ENCODE measurements at places on chromosomes 16 and 17. TPM values are rescaled to one million over a fixed set of nuclear protein-coding genes. Genes with fewer than 3 reads are reported as not detected.

DNA sequence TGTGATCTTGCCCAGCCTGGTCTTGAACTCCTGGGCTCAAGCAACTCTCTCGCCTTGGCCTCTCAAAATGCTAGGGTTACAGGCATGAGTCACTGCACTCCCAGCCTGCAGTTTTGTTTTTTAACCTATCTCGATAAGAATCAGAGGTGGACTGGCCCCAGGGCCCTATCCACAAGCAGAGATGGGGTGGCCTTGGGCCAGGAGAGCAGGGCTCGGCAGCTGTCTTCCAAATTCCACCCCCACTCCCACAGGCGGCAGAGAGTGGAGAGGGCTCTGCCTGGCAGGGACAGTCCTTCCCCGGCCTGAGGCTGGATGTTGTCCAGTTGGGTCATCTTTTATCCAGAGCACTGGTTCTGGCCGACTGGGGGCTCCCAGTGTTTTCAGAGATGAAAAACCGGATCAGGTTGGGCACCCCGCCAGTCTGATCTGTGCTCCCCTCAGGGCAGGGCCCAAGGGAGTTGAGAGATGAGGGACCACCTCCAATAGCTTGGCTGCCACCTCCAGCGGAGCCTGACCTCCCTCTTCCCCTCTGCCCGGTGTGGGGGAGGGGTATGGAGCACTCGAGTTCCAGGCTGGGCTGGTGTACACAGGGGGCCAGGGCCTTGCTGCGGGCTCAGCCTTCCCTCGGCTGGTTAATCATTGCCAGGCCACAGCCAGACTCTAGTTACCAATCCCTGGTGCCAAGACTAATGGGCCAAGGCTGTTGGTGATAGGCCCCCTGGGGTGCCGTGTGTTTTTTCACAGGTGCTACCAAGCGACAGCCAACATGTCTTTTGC lies 30.3 kb upstream of the MYO15B start:
- no peak for DNase-seq

GRCh38 chr17:42422958-42423712 lies at the start of gene CAVIN1:
Gene CAVIN1 (minus strand): TSS chr17:42423256. CDS start chr17:42423097, 159 bp downstream.
- DNase-seq: peak; percentile 99

- DNase-seq: peak; percentile 82
Measured at GRCh38 chr16:85616607-85617321, 3.6 kb downstream of the GSE1 start.

GRCh38 chr17:75614006-75614405 lies 19.2 kb upstream of the SMIM5 start:
- no peak for DNase-seq

- DNase-seq: no peak
Measured at GRCh38 chr16:63372815-63373214, 1336.6 kb upstream of the CDH8 start.

- no peak for DNase-seq
Measured at GRCh38 chr17:44955674-44956425, 8.3 kb upstream of the KIF18B start.

GRCh38 chr16:74716355-74716754 lies 15.7 kb upstream of the MLKL start:
- no peak for DNase-seq

GRCh38 chr17:69812240-69812837 lies 262.7 kb upstream of the KCNJ16 start:
- DNase-seq: no peak

GRCh38 chr17:64216000-64216337 lies 47.1 kb downstream of the TEX2 start:
- no peak for DNase-seq

Gene SOX9
- total RNA-seq: 10.9 TPM

Gene OR3A3
- total RNA-seq: not detected

Gene KRT32
- total RNA-seq: not detected

Gene OTOA
- total RNA-seq: not detected

Gene SCGB1C2
- total RNA-seq: not detected

Gene NLRC3
- total RNA-seq: 0.89 TPM

Gene TNFRSF13B
- not detected for total RNA-seq

Gene SPNS3
- total RNA-seq: 0.24 TPM

Data from Right ventricle myocardium superior (tissue), 1 donor.